ENCODE measurements at places on chromosomes 11 and 22.

- peaks cover 6% of the 10 kb centered on the region for H3K4me1 ChIP-seq
- DNase-seq: no peak
- no peaks in the 10 kb centered on the region for H3K36me3 ChIP-seq
- H3K4me3 ChIP-seq: no peak overlapping the region
- no peaks in the 10 kb centered on the region for H3K27me3 ChIP-seq
Measured at GRCh38 chr22:46031965-46032851, 55.2 kb upstream of the WNT7B start.

DNA sequence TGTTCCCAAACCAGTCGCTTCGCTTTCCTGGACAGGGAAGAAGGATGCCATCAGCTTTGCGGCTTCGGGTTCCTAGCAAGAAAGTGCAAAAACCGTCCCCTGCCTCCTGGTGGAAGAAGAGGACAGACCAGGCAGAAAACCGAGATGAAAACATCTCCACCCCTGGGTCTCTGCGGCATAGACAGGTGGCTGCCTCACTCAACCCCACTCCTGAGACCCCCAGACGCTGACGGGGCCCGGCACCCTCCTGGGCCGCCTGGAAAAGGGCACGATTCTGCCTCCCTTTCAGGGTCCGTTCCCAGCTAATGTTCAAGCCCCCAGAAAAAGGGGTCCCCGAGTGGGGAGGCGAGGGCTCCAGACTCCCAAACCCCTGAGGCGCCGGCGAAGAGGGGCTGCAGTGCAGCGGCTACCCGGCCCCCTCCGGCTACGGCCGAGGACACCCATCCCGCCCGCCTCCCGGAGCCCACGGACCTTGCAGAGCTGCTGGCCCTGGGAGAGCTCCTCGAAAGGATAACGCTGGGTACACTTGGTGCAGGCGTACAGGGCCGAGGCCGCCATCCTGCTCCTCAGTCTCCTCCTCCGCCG, 569 bp downstream of the FAM76B start:
- H3K36me3 ChIP-seq: peaks cover 12% of the 10 kb centered on the region
- DNase-seq: no peak
- peaks cover 26% of the 10 kb centered on the region for H3K4me1 ChIP-seq
- peak overlapping the region; percentile 99 for H3K27ac ChIP-seq

DNA sequence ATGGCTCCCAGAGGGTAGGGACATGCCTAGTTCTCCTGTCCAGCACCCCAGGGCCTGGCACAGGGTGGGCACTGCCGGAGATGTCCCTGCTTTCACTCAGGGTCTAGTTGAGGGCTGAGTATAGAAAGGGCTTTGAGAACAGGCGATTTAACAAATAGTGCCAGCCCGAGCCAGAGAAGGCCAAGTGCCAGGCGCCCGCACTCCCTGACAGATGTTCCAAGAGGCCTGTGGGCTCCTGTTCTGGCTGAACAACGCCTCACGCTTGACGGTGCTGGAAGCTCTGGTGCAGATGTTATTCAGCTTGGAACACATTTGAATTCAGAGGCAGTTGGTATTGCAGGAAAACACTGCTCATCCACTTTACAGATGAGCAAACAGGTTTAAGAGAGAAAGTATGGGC, 46.5 kb downstream of the NFAM1 start:
- no peak for DNase-seq
- no peaks in the 10 kb centered on the region for H3K36me3 ChIP-seq
- no peak overlapping the region for H3K27ac ChIP-seq
- H3K27me3 ChIP-seq: peaks cover 11% of the 10 kb centered on the region

- DNase-seq: no peak
- no peak overlapping the region for H3K4me3 ChIP-seq
- no peaks in the 10 kb centered on the region for H3K27me3 ChIP-seq
- H3K4me1 ChIP-seq: peaks cover 17% of the 10 kb centered on the region
Measured at GRCh38 chr22:33743756-33744155, 176.5 kb downstream of the LARGE1 start.

GRCh38 chr22:25545672-25546071, 18.8 kb upstream of the GRK3 start:
- no peak overlapping the region for H3K4me3 ChIP-seq
- H3K4me1 ChIP-seq: peaks cover 25% of the 10 kb centered on the region
- H3K36me3 ChIP-seq: peaks cover 3% of the 10 kb centered on the region
- no peaks in the 10 kb centered on the region for H3K27me3 ChIP-seq

DNA sequence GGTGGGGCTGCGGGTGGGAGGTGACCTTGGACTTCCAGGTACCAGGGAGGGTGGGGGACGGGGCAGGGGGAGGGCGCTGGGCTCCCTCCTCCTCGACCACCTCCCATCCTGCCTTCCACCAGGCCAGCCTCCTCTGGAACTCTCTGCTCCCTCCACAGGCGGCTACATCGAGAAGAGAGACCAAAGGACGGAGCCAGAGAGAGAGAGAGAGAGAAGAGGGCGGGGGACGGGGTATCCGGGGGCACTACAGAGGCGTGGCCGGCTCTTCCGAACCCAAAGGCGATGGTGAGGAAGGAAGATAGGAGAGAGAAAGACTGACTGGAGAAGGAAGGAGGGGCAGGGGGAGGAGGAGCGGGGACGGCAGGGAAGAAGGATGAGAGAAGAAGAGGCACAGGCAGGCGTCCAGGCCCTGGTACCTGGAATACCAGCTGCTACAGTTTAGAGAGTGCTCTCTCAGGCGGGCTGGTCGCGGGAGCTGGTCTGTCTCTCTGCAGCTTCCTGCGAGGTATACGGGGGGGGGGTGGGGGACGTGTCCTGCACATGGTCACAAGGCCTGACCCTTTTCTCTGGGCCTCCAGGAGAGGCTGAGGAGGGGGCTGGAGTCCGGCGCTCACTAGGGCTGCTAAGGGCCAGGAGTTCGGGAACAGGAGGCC, 38.0 kb downstream of the IGSF9B start:
- H3K36me3 ChIP-seq: no peaks in the 10 kb centered on the region
- peaks cover 13% of the 10 kb centered on the region for H3K4me1 ChIP-seq
- H3K4me3 ChIP-seq: peak overlapping the region; percentile 74
- no peak for DNase-seq
- H3K27me3 ChIP-seq: peaks cover 15% of the 10 kb centered on the region
- no peak overlapping the region for H3K27ac ChIP-seq

- H3K4me1 ChIP-seq: no peaks in the 10 kb centered on the region
- peaks cover 2% of the 10 kb centered on the region for H3K27me3 ChIP-seq
- peaks cover 23% of the 10 kb centered on the region for H3K36me3 ChIP-seq
- H3K4me3 ChIP-seq: no peak overlapping the region
- no peak for DNase-seq
Measured at GRCh38 chr22:39966470-39966869, 6.3 kb downstream of the TMA7B start.

- peak overlapping the region; percentile 93 for H3K27ac ChIP-seq
- DNase-seq: no peak
- H3K4me1 ChIP-seq: peaks cover 21% of the 10 kb centered on the region
- no peaks in the 10 kb centered on the region for H3K27me3 ChIP-seq
- H3K4me3 ChIP-seq: no peak overlapping the region
- peaks cover 11% of the 10 kb centered on the region for H3K36me3 ChIP-seq
Measured at GRCh38 chr11:3037040-3037944, 19.9 kb downstream of the CARS1 start.

- DNase-seq: no peak
- H3K4me3 ChIP-seq: no peak overlapping the region
- H3K27me3 ChIP-seq: peaks cover 2% of the 10 kb centered on the region
- H3K4me1 ChIP-seq: no peaks in the 10 kb centered on the region
- no peak overlapping the region for H3K27ac ChIP-seq
Measured at GRCh38 chr11:101083335-101083734, 46.3 kb downstream of the PGR start.

DNA sequence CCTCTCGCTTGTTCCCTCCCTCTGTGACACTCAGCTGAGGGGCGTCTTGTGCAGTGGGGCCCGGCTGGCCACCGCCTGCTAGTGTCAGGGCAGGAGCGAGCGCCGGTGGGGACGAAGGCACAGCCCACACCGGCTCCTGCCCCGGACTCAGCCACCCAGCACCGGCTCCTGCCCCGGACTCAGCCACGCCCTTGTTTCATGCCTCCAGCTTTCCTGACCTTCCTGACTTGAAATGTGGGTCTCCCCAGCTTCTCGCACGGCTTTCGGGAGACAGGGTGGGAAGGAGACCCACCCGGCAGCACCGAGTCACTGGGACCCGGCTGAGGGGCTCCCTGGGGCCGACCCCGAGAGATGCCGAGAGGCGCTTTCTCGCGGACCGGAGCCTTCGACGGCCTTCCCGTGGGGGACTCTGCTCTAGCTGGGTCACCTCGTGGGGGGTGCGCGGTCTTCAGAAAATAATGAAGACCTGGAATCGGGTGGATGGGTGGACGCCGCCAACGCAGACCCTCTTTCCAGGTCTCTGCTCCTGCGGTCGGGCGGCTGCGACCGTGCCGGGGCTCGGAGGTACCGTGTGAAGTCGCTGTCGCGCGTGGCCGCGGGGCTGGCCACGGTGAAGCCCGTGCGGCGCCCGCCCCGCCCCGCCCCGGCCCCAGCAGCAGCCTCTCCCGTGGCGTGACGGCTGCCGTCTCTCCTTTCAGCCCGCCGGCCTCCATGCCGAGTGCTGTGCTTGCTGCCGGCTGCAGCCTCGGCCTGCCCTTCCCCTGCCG, 10.2 kb downstream of the GLB1L2 start:
- H3K4me3 ChIP-seq: no peak overlapping the region
- H3K27ac ChIP-seq: no peak overlapping the region
- no peaks in the 10 kb centered on the region for H3K4me1 ChIP-seq
- H3K36me3 ChIP-seq: no peaks in the 10 kb centered on the region

DNA sequence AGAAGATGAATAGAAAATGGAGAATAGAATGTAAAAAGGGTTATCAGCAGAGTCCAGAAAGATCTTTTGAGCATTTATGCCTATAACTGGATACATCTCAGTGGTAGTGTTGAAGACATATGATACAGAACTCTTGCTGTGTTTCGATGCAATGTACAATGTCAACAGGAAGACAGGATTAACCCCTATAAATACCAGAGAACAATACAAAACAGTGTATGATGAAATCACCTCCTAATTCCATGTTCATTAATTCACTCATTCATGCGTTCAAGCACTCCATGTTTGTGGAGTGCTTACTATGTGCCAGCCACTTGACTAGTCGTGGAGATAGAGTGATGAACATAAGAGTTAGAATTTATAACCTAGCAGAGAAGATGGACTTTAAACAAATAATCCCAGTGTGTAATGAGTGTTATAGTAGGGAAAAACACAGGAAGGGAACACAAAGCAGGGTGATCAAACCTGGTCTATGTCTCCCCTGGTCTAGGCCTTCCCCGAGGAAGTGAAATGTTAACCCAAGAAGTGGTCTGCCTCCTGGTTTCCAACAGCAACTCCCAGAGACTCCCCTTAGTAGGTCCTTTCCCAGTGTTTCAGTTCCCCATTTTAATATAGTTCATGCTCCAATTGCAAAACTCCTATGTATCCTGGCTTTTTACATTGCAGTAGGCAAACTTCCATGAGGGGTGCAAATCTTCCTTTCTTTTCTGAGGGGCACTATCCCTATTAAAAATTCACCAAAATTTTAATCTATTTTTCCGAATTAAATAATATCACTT, 9.1 kb upstream of the SESN3 start:
- H3K4me1 ChIP-seq: peaks cover 18% of the 10 kb centered on the region
- H3K27me3 ChIP-seq: no peaks in the 10 kb centered on the region
- H3K4me3 ChIP-seq: no peak overlapping the region

GRCh38 chr11:46658259-46658658, 40.9 kb downstream of the ATG13 start:
- H3K4me3 ChIP-seq: no peak overlapping the region
- DNase-seq: no peak
- no peaks in the 10 kb centered on the region for H3K27me3 ChIP-seq
- H3K36me3 ChIP-seq: peaks cover 22% of the 10 kb centered on the region
- H3K4me1 ChIP-seq: no peaks in the 10 kb centered on the region
- H3K27ac ChIP-seq: no peak overlapping the region

- H3K4me1 ChIP-seq: peaks cover 3% of the 10 kb centered on the region
- peaks cover 12% of the 10 kb centered on the region for H3K27me3 ChIP-seq
- H3K27ac ChIP-seq: no peak overlapping the region
- no peaks in the 10 kb centered on the region for H3K36me3 ChIP-seq
- no peak overlapping the region for H3K4me3 ChIP-seq
Measured at GRCh38 chr11:17760102-17761029, 25.8 kb downstream of the KCNC1 start.

DNA sequence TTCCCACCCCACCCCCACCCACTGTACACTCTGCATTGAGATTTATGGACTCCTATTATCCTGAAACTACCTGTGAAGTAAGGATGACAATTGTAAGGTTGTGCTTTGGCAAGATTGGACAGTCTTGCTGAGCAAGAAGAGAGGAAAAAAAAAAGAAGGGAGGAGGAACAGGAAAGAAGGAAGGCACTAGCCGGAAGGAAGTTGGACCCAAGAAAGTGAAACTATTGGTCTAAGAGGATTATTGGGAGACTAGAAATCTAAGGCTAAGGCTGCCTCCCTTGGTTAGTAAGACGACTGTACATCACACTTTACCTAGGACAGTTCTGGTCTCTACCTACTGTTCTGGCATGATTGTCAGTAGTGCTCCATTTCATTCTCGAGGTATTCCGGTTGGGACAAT, 12.1 kb upstream of the TRIM44 start:
- no peaks in the 10 kb centered on the region for H3K4me1 ChIP-seq
- H3K36me3 ChIP-seq: no peaks in the 10 kb centered on the region
- DNase-seq: no peak
- peaks cover 18% of the 10 kb centered on the region for H3K27me3 ChIP-seq
- H3K4me3 ChIP-seq: no peak overlapping the region

DNA sequence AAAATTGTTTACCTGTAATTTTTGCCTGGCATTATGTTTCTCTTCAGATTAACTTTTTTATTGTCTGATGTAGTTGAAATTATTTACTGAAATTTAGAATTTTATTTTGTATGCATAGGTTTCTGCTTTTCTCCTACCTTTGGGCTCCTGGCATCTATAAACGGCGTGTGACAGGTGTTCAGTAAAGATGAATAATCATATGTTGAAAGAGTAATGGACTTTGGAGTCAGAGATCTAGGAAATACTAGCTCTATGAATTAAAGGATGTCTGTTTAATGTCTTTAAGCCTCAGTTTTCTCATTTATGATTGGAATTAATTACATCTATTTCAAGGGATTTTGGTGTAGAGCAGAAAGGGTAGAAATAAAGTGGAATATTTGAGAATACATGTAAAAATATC, 7.2 kb upstream of the ANGPTL5 start:
- H3K36me3 ChIP-seq: peaks cover 15% of the 10 kb centered on the region
- no peaks in the 10 kb centered on the region for H3K4me1 ChIP-seq
- no peak overlapping the region for H3K4me3 ChIP-seq
- DNase-seq: no peak
- no peak overlapping the region for H3K27ac ChIP-seq

DNA sequence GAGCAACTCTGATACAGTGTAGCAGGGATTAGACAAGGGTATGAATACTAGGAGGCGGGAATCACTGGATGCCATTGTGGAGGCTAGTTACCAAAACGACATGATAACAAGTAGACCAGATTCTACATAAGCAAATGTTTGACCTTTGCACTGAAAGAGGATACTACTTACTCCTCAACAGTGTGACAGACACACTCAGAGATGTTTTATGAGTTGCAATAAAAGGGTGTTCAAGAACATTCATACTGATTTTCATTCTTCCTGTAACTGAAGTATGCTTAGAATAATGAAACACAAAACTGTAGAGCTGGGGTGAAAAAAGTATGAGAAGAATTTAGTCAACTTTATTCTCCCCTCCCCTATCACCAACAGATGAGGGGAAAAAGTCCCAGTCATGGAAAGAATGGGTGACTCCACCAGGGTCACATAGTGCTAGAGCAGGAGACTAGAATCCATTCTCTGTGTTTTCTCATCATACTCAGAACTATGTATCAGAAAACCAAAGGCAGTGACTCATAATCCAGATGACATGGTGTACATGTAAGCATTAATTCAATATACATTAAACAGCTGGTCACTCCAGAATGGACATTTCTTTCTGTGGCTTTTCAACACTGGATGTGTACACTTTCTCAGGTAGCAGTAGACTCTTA, 32.8 kb downstream of the ARHGAP20 start:
- no peak overlapping the region for H3K27ac ChIP-seq
- H3K4me3 ChIP-seq: no peak overlapping the region
- H3K36me3 ChIP-seq: peaks cover 6% of the 10 kb centered on the region
- H3K4me1 ChIP-seq: peaks cover 5% of the 10 kb centered on the region
- no peak for DNase-seq

All from memory B cell (primary cell).